SJSA1 (cell line): ENCODE measurements at places on chromosomes 2 and 18.

DNA sequence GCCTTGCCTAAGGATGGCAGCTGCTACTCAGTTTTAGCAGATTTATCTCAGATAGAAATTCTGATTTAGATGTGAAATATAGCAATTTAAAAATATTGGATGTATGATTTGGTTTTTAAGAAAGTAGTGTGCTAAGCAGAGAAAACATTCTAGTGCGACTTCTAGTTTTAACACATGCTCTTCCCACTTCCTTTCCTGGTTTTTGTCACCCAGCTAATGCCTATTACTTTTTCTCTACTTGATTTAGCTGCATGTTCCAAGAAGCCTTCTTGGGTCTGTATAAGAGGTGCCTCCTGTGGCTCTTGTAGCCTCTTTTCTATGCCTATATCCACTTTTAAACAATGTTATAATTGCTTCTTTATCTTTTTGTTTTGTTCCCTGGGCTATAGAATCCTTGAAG, 53.0 kb downstream of the GPD2 start:
- no peak for DNase-seq

DNA sequence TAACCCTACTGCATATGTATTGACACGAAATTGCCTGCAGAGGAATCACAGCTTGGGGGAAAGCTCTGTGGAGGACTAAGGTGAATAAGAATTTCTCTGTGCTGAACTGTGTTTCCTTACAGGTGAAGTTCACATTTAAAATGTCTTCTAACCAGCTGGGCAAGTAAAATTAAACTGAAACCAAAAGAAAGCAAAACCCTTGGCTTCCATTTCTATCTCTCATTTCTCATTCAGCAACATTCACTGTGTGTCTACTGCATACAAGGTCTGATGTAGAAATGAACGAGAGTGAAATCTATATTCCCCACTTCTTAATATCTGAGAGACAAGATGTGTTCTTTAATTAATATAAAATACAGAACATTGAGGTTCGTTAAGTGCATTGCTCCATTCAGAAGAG, 397.3 kb downstream of the SOX11 start:
- DNase-seq = no peak

- no peak for DNase-seq
Observed at GRCh38 chr2:151891566-151892194, 63.5 kb upstream of the ARL5A start.

GRCh38 chr18:54086046-54086802, 138.2 kb downstream of the MBD2 start:
- DNase-seq = no peak
